Epithelial cell of umbilical artery (primary cell): ENCODE measurements at places on chromosomes 7 and 10. TPM values are rescaled to one million over a fixed set of nuclear protein-coding genes. Genes with fewer than 3 reads are reported as not detected.

The CDH23 gene
- total RNA-seq, result under 0.01 TPM in 1 of 2 replicates, not detected in the other

The BLNK gene
- total RNA-seq, result not detected in 2 replicates

The NOS3 gene
- total RNA-seq, result 13.3 and 26.4 TPM in 2 replicates

The SFTPA1 gene
- total RNA-seq, result not detected in 2 replicates

The LRRD1 gene
- under 0.01 TPM in 1 of 2 replicates, not detected in the other for total RNA-seq

The NKX1-2 gene
- total RNA-seq, result not detected in 2 replicates

The PAX2 gene
- total RNA-seq, result not detected in 2 replicates

The VWA2 gene
- not detected in 2 replicates for total RNA-seq

The CDC14C gene
- total RNA-seq, result not detected in 2 replicates

The CTAGE6 gene
- total RNA-seq, result under 0.01 and 0.46 TPM in 2 replicates

The LRRC17 gene
- total RNA-seq, result 106 and 124 TPM in 2 replicates

The ADAM12 gene
- 0.91 and 0.97 TPM in 2 replicates for total RNA-seq

The LRRC4 gene
- total RNA-seq, result 0.32 and 0.61 TPM in 2 replicates

The SPDYE1 gene
- total RNA-seq, result not detected in 2 replicates

The ARHGAP22 gene
- 29.9 and 36.7 TPM in 2 replicates for total RNA-seq

The LIPJ gene
- total RNA-seq, result not detected in 2 replicates

The PODXL gene
- total RNA-seq, result 54.4 and 74.4 TPM in 2 replicates

The VAX1 gene
- not detected in 2 replicates for total RNA-seq

The GPR22 gene
- not detected in 2 replicates for total RNA-seq

The TLX1 gene
- total RNA-seq, result 0.15 TPM in 1 of 2 replicates, not detected in the other

The TUBAL3 gene
- under 0.01 and 0.15 TPM in 2 replicates for total RNA-seq
